ENCODE measurements at places on chromosomes 2 and 18. TPM values are rescaled to one million over a fixed set of nuclear protein-coding genes. Genes with fewer than 3 reads are reported as not detected.

The RAB6C gene
- total RNA-seq = not detected

The CPO gene
- total RNA-seq = 0.09 TPM

The ACTG2 gene
- 20.1 TPM for total RNA-seq

The GPR45 gene
- total RNA-seq = not detected

The SF3B6 gene
- total RNA-seq = 139 TPM

The CD207 gene
- not detected for total RNA-seq

The RSAD2 gene
- total RNA-seq = 0.55 TPM

The FAM228A gene
- total RNA-seq = 0.18 TPM

The RFTN2 gene
- total RNA-seq = 10.5 TPM
